ENCODE measurements at places on chromosomes 16 and 17.

GRCh38 chr17:49231563-49231894 is 942 bp upstream of the PHOSPHO1 start:
- DNase-seq = no peak

GRCh38 chr17:78697554-78698343 is 84.3 kb downstream of the CYTH1 start:
- no peak for DNase-seq

DNA sequence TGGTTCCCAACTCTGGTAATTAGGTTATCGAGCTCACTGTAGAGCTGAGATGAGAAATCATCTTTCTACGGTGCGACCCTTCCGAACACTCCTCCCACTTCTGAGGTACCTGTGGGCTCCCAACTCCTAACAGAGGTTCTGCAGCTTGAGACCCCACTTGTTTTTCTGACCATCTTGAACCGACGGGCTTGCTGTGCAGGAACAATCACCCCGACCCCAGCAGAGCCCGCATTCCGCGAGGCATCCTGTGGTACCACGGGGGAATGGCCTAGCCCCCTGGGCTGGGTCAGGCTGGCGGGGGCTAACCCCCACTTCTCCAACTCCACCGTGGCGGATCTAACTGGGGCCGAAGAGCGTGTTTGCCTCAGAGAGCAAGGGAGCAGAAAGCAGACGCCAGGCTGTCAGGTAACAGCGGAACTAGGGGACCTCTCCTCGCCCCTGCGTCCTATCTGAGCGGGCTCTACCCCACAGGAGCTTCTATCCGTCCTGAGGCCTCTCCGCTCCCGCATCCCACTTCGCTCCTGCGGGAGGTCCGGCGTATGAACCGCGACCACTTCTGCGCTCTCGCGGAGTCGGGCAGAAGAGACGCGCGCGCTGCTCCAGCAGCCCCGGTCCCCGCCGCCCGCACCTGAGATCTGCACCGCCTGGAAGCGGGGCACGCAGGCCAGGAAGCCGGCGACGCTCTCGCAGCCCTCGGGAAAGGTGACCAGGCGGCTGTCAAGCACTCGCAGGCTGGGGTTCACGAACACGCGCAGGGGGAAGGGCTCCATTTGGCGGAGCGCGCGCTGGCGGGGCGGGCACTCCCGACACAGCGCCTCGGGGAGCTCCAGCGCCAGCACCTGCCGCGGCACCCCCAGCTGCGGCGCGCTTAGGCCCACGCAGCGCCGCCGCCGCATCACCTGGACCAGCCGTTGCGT is 761 bp downstream of the PDF start:
- peak; percentile 32 for DNase-seq

- no peak for DNase-seq
These were observed 16.8 kb downstream of the CYB5D2 start for GRCh38 chr17:4159761-4160160.

GRCh38 chr17:29557085-29557738 is 9.6 kb downstream of the ABHD15 start:
- DNase-seq = peak; percentile 76

DNA sequence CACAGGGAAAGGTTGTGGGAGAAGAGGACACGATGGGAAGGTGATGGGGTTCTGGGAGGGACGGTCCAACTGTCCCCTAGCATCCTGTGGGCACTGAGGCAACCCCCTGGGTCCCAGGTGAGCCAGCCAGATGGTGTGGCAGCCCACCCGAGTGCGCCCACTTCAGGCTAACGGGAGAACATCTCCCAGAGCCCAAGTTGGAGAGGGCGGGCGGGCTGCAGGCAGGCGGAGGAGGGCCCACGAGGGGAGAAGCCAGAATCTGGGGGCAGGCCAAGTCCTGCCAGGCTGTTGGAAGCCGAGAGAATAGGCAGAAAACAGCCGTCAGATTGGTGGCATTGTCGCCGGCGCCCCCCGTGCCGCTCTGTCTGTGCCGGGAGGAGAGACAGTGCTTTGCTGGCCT is 13.8 kb upstream of the ABCC3 start:
- no peak for DNase-seq

- DNase-seq = peak; percentile 31
These were observed 262.8 kb upstream of the MAF start for GRCh38 chr16:79863128-79864031.

GRCh38 chr17:34879146-34879545 is 82.1 kb downstream of the CCT6B start:
- no peak for DNase-seq

DNA sequence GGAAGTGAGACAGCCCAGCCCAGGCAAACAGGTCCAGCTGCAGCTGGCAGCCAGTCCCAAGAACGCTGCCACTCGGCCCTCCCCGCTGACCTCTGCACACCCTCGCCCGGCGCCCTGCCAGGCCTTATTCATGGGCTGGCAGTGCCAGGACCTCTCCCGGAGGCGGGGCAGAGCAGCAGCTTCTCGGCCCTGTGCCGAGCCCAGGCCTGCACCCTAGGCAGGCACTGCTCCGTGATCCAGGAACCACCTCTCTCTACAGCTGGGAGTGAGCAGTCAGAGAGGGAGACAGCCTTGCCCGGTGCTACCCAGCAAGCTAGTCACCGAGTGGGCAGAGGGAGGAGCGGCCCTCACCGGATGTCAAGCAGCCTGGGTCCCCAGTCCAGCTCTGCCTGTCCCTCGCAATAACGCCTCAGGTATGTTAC is 79.9 kb upstream of the CBX4 start:
- no peak for DNase-seq

Data from hematopoietic multipotent progenitor cell treated with erythropoietin and hydrocortisone succinate and interleukin-3 and kit ligand, for 8 days (in vitro differentiated cells).